AG08395 (cell line): ENCODE measurements at places on chromosomes 5 and 9.

DNA sequence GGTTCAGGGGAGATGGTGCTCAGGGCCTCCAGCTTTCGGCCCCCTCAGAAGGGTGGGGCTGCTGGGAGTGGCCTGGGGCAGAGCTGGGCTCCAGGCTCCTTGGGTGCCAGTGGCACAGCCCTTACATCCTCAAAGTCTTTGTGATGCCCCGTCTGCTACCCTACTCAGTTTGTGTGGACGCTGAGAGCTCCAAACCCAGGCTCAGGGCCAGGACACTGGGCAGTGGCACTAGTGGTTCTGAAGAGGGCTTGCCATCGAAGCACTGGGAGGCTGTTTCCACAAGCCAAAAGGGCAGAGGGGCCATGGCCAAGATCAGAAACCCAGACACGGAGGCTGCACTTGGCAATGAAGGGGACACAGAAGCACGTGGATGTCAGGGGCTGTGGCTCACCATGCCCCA lies 99.1 kb downstream of the GABBR2 start:
- DNase-seq: no peak

DNA sequence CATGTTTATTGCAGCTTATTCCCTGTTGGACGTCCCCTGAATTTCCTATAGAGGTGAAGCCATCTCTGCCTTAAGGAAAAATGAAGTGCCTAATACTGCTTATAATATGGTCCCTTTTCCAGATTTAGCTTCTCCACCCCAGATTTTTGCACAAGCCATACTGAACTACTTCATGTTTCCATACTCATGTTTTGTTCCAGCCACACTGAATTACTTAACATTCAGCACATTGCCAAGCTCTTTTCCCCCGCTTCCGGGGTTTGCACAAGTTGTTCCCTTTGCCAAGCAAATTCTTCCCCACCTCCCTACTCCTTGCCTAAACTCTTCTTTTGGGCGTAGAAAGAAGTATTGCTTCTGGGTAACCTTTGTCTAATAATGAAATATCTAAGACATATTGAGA lies 1.7 kb upstream of the CNTRL start:
- peak; percentile 60 for DNase-seq

DNA sequence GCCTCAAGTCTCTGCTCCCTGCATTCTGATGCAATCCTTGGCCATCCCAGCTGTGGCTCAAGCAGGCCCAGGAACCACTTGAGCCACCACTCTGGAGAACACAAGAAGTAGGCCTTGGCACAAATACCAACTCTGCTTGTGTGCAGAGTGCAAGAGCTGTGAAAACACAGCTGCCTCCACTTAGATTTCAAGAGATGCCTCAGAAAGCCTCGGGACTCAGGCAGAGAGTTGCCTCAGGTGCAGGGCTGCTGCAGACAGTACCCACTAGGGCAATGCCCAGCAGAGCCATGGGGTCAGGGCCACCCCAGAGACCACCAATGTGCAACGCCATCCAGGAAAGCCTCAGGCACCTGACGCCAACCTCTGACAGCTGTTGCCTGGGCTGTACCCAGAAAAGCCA lies 82.4 kb downstream of the FREM1 start:
- DNase-seq: no peak

DNA sequence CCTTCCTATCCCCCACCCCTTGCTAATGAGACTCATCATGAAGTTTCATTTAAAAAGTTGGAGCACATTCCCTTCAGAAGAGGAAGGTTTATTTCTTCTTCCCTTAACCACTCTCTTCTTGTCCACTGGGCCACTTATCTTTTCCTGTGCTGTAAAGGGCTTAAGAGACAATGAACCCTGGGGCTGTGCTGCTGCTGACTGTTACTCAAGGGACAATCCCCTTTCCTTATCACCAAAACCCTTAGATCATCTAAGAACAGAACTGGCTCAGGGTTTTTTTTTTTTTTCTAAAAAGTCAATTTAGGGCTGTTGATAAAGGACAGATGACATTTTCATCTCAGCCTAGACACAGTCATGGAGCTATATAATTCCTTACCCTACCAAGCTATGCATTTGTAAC lies 29.6 kb downstream of the CAPSL start:
- DNase-seq: no peak

DNA sequence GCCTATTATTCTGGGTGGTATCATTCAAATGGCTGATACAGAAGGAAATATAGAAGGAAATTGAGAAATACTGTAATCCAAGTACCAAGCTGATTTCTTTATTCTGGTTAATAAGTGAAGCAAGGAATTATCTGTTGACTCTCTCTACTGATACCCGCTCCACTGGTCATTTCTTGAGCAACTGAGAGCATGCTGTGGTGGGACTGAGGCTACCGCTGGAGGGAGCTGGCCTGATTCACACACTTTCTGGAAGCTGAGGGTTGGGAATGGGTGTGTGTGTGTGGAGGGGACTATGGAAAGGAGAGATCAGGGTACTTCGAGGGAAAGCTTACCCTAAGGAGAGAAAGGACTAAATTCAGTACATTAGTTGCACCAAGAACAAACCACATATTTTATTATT lies 104.1 kb downstream of the UGCG start:
- DNase-seq: no peak

DNA sequence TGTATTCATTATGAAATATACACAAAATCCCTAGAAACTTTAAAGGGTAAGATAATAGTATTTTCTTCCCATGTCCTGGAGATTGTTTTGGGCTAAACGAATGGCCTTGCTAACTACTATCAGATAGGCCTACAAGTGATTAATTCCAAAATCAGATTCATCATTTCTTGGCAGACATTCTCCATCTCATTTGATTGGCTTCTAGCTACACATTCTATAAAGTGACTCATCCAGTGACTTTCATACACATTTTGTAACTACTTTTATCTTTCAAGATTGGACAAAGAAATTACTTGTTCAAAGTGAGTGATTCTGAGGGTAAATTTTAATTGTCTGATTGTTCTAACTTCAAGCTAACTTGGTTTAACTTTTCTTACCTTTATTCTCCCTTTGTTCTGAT lies 93.3 kb downstream of the RAPGEF6 start:
- no peak for DNase-seq

DNA sequence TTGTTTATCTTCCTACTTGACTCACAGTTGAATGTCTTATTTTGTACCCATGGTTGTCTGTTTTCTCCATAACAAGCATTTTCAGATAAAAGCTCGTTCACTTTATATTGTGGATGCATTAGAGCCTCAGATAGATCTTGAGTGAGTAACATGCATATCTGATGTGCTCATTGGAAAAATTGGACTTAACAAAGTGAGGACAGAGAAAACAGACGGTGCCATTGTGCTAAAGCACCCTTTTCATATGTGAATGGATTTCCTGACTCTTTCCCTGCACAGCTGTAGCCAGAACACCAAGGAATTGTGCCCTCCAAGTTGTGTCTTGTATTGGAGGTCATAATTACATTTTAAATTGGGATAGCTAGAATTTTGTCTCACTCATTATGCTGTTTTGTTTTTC lies 325.8 kb upstream of the MEF2C start:
- no peak for DNase-seq

DNA sequence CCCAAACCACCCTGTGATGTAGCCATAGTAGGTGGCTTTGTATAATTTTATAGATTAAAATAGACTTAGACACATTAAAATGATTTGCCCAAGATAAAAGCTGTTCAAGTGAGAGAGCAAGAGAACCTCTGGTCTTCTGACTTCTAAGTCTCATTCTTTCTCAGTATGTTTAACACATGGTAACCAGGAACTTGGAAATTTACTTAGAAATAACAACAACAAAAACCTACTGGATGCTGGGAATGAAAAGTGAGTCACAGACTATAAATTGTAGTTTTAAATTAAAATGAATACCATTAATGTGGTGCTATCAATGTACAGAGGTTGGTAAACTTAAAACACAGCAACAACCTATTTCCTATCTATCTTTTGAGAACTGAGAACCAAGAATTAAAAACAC lies 30.4 kb downstream of the HMGCR start:
- DNase-seq: peak; percentile 21

GRCh38 chr9:91714874-91715615 lies 235.0 kb downstream of the ROR2 start:
- DNase-seq: no peak

DNA sequence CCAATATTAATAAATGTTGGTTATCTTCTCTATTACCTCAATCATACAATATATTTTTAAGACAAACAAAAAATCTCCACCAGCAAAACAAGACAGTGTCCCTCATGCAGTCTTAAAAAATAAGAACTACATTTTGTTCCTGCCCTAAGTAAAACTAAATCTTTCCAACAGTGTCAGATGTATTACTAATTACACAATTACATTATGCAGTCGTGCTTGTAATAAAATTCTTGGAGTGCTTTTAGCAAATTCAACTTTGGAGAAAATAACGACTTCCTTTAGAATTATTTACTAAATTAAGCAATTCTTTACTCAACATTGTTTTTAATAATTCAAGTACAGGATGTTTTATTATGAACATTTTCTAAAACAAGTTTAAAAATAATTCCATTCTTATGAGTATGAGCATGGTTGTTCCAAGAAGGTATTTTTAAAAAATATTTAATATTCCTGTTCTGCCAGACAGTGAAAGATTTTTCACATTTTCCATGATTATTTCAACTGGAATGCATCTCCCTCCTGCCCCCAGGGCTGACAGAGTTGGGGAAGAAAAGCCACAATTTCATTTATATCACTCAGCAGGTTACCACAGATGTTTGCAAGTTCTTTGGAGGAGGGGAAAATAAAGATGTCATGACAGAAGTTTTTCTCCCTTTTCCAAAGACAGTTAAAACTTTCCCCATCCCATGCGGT lies 137.9 kb downstream of the FAM114A2 start:
- DNase-seq: peak; percentile 87

DNA sequence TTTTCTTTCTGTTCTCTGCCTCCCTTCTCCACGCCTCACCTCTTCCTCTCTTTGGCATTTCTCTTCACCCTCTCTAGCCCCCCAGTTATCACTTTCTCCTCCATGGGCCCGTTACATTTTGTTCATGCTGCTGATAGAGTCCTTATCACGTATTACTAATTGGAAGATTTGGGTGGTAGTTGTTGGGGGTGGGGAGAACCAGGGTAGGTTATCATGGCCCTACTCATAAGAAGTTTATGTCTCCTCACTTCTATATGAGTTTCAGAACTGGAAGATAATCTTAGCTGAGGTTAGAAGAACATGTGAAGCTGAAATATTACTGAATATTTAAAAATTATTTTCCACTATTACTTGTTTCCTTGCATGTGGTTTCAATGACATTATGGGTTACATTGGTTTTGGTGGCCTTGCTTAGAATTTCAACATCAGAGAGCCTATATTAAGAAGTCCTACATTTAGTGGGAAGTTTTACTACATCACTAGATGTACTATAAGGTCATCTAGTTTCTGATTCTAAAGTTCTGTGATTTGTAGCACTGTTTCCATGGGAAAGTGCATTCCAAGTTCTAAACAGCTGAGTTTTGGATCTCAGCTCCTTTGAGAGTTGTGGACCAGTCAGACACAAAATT lies 36.8 kb downstream of the PIP5K1B start:
- no peak for DNase-seq

- no peak for DNase-seq
These were observed 4.4 kb downstream of the PITX1 start for GRCh38 chr5:135029477-135030122.

DNA sequence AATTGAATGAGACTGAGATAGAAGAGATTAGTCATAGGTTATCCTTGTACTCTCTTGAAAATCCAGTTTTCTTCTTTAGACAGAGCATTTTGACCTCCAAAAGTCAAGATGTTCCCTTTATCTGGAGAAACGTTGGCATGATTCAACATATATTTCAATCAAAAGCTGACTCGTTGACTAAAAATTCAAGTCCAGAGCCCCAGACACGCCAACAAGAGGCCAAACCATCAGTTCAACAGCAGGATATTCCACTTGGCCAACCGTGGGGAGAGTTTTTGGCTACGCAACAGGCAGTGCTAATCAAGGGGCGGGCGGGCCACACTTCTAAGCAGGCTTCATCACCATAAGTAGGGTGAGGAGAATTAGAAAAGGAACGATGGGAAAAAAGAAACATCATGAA lies 119.1 kb downstream of the SLIT3 start:
- peak; percentile 10 for DNase-seq

GRCh38 chr5:27598576-27598975 lies 560.2 kb upstream of the CDH9 start:
- no peak for DNase-seq

GRCh38 chr5:139457653-139458306 lies 4.8 kb downstream of the ECSCR start:
- no peak for DNase-seq

- peak; percentile 52 for DNase-seq
These were observed 93.9 kb downstream of the SNX18 start for GRCh38 chr5:54611290-54611951.

GRCh38 chr5:88688984-88689667 lies 193.9 kb downstream of the MEF2C start:
- DNase-seq: no peak

DNA sequence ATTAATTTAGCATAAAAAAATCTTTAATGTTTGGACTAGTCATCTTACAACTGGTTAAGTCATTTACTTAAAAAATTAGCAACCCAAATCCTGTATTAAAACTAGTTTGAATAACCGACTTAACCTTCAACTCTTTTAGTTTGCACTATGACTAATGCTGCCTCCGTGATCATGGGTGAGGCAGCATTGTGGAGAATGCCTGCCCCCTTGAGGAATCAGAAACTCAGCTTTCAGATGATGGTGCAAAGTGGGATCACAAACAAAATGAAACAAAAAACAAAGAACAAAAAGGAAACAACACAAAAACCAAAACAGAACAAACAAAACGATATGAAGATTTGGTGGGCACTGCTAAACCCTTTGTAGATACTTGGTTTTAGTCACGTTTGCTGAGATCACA lies 127.0 kb upstream of the PALM2AKAP2 start:
- peak; percentile 43 for DNase-seq

GRCh38 chr5:167754501-167755021 lies 536.9 kb upstream of the WWC1 start:
- peak; percentile 78 for DNase-seq

GRCh38 chr5:171534043-171534895 lies 114.8 kb downstream of the FGF18 start:
- DNase-seq: no peak

- no peak for DNase-seq
These were observed 108.6 kb downstream of the BASP1 start for GRCh38 chr5:17325770-17326599.

DNA sequence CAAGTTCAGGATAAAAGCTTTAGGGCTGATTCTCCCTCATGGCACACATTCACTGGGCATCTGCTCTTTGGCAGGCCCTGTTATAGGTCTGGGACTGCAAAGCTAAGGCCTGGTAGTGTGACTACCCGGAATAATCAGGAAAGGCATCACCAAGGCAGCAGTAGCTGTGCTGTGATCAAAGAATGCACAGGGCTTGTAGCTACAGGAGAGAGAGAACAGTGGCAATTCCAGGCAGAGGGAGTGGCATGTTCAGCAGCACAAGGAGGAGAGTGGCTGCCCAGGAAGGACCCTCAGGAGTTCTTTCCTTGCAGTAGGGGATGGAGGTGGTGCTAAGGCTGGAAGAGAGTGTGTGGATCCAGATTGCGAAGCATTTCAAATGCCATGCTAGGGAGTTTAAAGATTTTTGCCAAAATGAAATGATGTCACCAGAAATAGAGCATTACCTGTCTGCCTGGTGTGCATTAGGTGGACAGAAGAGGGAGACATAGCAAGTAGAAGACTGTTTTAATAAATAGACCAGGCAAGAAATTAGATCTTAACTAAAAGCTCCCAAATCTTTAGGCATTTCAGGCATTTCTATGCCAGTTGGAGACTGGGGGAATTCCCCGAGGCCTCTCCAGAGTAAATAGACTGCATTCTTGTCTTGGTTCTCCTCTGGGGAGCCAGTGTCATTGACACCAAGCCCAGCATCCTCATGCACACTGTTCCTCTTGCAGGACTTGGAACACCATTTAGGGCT lies 69.1 kb downstream of the GPR21 start:
- DNase-seq: no peak
